Stimulated activated CD4-positive, alpha-beta T cell treated with anti-CD3 and anti-CD28 coated beads, Interleukin-4, amount 100 ng/mL, for 4 hours (primary cell): ENCODE measurements at places on chromosomes 12 and 14.

GRCh38 chr14:64349741-64350490, 38.2 kb upstream of the MTHFD1 start:
- no peak for DNase-seq

GRCh38 chr14:105064001-105064400, 1.2 kb downstream of the GPR132 start:
- no peak for DNase-seq

DNA sequence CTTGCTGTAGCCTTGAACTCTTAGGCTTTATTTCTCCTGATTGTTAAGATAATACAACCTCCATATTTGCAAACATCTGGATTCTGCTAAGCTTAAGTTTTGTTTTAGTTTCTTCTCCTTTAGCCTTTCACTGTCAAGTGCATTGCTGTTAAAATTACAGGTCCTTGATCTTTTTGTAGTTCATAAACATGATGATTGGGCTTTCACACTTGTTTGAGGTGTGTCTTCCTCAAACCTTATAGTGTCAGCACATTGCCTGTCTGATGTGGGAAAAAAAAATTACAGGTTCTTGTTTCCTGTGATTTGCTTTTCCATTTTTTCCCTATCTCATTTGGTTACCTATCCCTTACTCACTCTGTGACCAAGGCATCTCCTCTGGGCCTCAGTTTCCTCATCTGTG, 59.2 kb downstream of the BICDL1 start:
- no peak for DNase-seq

DNA sequence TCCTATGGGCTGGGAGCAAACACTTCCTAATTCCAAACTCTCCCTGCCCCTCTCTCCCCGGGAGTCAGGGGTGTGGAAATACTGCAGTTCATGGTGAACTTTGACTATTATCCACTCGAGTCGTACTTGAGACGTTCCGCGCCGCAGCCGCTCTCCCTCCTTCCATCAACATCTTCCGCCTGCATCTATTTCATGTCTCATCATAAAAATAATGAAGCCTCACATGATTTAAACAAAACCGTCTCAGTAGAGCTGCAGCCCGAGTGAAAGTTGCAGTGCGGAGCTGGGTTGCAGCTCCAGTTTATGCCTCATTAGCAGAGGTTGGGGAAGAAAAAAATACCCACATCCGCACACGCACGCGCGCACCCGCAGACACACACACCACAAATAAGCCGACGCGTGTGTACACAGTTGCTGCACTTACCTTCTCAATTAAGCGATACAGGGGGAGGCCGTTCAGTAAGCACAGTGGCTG, 283 bp downstream of the LMO3 start:
- no peak for DNase-seq

DNA sequence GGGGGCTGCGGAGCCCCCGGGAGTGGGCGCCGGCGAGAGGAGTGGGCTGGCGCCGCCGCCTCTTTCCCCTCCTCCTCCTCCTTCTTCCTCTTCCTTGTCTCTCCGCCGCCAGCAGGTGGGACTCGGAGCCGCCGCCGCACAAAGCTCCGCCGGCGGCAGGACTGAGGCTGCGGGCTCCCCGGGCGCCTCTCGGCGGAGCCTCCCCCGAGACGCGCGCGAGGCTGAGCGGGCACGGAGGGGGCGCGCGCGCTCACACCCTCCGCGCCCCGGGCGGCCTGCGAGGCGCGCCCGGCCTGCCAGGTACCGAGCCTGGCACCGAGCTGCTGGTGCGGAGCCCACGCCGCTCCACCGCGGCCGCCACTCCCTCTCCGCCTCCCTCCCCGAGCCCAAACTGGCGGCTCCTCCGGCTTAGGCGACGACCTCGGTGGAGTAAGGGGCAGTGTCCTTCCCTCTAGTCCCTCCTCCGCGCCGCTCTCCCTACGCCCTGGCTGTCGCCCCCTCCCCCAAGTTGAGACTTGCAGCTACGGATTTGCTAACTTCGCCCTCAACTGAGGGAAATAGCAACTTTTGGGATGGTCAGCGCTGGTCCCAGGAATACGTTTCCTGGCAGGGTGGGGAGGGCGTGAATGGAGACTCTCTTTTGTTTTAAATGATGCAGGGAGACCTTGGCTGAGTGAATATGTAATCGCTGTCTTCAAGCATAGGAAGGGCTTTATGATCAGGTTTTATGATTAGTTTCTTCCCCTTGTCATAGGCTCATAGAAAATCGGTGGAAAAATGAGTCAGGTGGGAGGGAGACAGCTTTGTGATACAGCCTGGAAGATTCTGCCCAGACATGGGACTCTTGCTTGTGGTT, 199.5 kb upstream of the CAND1 start:
- peak; percentile 46 for DNase-seq
